ENCODE measurements at places on chromosomes 5 and 9.
A peak's percentile ranks its signal among the peaks of the same experiment; 100 is the strongest.

- DNase-seq, result peak; percentile 16
Measured at GRCh38 chr9:110128664-110129329, 79.2 kb downstream of the C9orf152 start.

- DNase-seq, result no peak
Measured at GRCh38 chr9:12776513-12777055, 1.8 kb downstream of the LURAP1L start.

- no peak for DNase-seq
Measured at GRCh38 chr5:55232271-55232984, 980 bp downstream of the CCNO start.

- no peak for DNase-seq
Measured at GRCh38 chr5:150016537-150016936, 16.0 kb downstream of the HMGXB3 start.

GRCh38 chr5:71695595-71695994 is 23.5 kb upstream of the CARTPT start:
- DNase-seq, result no peak

- no peak for DNase-seq
Measured at GRCh38 chr9:96719521-96719920, 58.4 kb downstream of the ZNF510 start.

GRCh38 chr9:90129446-90129845 is 513.2 kb downstream of the DIRAS2 start:
- no peak for DNase-seq

- no peak for DNase-seq
Measured at GRCh38 chr9:78021697-78022096, 9.9 kb downstream of the GNAQ start.

DNA sequence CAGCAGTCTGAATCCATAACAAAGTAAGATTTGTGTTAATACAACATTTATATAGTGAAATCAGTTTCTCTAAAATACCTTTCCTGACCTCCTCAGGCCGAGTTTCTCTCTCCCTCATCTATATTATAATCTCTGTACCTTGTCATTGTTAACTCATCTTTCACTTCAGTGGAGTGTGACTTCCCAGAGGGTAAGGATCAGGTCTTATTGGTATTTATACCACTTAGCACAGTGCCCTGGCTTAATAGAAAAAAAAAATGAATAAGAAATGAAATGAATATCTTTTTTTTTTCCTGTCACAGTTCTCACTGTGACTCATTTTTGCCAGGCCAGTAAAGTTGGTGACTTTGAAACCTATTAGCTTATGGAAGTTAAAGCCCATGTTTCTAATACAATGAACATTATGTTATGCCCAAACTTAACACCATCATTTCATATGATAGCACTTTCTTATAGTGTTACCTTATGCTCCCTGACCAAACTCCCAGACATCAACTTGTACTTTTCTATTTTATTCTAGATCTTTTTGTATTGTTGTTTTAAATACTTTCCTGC is 90.1 kb downstream of the NR3C1 start:
- no peak for DNase-seq

DNA sequence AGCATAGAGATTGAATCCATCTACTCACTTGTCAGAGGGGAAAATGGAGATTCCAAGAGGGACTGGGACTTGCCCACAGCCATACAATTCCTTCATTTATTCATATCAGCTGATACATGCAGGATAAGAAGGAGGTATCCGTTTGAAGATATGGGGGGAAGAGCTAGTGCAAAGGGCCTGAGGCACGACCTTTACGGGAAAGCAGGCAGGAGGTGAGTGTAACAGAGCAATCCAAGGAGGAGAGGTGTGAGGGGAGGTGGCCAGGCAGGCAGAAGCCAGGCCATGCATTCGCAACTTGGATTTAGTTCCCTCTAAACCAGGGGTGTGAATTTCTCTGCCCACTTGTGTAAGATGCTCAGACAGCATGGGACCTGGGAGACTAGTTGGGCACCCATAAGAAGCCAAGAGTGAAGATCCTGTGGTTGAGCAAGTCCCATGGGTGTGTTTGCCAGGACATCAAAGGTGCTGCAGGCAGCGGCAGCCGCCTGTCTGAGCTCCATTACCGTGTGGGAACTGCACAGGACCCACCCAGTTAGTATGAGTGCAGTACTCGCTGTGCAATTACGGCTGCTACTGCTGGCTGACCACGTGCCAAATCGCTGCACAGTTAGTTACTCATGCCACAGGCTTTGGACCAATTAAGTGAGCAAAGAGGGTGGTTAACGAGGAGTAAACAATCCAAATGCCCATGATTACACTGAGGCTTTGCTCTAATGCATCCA is 31.4 kb upstream of the FAT2 start:
- no peak for DNase-seq

DNA sequence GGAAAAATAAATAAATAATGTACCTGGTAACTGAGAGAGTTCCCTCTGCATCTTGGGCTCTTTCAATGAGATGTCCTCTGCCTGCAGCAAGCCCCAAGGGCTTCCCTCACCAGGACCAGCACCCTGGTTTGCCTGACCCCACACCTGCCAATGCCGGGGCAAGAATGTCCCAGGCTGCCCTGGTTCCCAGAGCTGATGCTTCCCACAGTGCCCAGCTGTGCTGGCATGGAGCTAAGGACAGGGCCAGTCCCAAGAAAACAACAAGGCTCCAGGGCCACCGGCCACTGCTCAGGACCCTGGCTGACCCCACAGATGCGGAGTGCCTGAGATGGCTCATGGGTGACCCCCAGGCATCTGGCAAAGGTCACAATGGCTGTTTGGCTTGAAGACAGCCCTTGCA is 123.5 kb downstream of the KCNIP1 start:
- no peak for DNase-seq

- no peak for DNase-seq
Measured at GRCh38 chr5:139698490-139699146, 50.5 kb downstream of the CXXC5 start.

DNA sequence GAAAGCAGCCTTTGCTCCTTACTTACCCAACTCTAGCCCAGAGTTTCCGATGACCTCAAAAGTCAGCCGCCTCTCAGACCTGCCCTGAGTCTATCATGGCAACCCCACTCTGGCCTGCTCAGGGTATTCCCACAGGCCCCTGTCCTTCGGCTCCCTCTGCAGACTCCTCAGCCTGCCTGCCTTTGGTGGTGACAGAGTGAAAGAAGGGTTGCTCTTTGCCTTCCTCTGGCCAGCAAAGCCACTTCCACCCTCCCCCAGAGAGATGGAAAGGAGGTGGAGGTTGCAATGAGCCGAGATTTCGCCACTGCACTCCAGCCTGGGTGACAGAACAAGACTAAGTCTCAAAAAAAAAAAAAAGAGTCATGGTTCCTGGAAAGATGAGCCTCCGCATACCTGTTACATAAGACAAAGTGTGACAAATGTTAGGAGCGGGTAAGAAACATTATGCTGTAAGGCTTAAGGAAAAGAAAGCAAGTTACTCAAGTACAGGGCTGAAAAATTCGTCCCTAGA is 2.3 kb upstream of the SMIM33 start:
- no peak for DNase-seq

DNA sequence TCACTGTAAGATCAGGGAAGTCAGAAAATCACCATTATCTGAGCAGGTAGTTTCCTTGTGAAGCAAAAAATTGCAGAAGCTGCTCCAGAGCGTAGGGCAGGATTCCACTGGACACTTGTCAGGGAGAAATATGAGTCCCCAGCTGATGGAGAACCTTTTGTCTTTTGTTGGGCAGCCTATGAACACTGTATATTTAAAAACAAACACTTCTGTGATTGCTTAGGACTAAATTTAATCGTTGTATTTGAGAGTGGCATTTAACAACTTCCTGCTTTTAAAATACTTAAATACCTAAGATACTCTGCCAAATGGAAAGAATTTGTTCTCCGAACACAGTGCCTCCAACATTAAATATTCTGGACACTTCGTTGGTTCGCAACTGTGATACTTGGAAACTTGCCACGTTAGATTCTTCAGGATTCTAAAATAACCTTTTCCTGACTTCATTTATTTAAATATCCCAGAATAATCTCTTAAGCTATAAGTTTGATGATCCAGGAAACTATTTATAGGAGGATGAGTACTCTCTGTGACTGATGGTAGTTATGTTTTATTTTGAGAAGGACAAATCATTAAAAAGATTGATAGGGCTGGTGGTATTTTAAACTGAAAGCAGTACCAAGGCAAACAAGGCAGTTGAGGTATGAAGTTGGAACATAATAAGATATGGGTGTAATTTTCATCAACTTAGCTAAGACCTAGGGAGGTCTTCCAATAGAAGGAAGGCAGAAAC is 2.7 kb upstream of the HSPA4 start:
- no peak for DNase-seq

DNA sequence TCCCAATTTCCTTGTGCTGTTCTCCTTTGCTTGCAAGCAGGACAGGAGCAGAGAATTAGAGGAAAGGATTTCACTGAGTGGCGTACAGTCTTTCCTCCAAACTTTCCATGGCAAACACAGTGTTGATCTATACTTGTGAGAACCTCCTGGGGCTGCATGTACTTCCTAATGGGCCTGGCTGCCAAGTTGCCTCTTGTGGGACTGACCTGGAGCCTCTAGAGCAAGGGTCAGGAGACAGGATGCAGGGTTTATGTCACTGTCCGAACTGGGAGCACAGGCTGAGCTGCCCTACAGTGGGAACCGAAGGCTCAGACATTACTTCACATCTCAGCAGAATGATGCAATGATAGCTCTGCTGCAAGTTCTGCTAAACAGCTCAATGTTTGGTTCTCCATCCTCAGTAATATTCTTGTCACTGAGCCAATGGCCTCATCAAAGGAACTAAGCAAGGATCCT is 102.3 kb downstream of the ENC1 start:
- no peak for DNase-seq

DNA sequence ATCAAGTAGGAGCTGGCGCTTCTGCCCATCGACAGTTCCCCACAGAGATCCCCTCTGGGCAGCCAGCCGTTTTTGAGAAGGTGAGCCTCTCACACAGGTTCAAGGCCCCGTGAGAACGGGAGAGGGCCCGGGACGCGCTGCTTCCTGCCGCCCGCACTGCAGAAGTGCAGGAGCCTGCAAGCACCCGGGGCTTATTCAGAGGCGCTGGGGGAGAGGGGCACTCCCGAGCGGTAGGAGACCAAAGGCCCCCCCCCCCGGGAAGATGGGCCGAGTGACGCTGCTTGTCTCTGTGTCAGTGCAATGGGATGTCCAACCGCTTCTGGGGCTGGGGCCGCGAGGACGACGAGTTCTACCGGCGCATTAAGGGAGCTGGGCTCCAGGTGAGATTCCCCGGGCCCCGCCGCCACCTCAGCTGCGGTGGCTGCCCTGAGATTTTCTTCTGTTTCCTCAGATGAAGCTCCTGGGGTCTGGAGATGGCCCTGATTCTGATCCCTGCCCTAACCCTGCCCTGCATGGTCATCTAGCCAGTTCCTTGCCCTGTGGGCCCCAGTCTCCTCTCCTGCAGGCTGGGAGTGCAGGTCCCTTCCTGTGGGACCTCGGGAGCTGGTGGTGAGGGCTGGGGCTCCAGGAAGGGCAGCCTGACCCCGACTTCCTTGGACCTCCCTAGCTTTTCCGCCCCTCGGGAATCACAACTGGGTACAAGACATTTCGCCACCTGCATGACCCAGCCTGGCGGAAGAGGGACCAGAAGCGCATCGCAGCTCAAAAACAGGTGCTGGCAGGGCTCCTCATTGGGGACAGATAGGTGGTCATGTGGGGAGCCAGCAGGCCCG is 8.5 kb downstream of the B4GALT7 start:
- no peak for DNase-seq

GRCh38 chr9:4137681-4138099 is 162.2 kb downstream of the GLIS3 start:
- DNase-seq, result no peak

DNA sequence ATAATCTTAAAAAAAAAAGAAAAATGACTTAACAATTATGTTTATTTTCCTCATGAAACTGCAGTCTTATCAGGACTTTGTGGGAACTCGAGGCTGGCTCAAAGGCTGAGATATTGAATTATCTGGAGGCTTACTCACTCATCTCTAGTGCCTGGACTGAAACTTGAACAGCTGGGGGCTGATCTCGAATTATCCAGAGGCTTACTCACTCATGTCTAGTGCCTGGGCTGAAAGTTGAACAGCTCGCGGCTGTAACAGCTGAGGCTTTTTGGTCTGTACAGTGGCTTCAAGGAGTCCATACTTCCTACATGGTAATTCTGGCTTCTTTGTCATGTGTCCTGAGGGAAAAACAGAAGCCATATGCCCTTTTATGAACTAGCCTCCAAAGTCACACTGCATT is 371.9 kb downstream of the CETN3 start:
- DNase-seq, result no peak

DNA sequence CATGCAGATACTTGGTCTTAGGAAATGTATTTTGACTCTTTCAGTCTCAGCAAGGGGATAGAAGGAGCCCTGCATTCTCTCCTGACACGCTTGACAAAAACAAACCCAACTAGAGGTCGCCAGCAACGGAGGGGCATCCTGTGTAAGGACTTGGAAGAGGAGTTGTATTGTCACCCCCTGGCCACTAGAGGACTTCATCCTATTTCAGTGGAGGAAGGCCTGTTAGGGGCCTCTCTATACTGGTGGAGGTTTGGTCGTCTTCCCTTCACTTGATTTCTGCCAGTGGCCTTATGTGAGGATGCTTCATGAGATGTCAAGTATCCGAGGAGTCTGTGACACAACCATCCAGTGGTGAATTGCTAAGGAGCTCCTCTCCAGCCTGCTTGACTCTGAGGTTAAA is 122.8 kb upstream of the STC2 start:
- DNase-seq, result peak; percentile 60

- DNase-seq, result no peak
Measured at GRCh38 chr9:104855807-104856206, 72.1 kb downstream of the ABCA1 start.

GRCh38 chr9:136399176-136400037 is 563 bp downstream of the SNAPC4 start:
- no peak for DNase-seq

DNA sequence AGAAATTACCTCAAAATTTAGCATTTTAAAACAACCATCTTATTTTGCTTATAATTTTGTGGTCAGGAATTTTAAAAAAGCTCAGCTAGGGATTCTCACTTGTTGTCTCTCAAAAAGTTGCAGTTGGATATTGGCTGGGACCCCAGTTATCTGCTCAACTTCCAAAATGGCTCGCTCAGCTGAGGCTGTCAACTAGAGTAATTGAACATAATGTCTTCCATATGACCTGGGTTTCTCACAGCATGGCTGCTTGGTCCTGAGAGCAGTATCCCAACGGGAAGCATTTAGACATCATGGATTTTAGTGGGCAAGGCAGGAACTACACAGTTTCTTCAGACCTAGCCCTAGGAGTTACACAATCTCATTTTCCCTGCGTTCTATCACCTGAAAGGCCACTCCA is 63.6 kb upstream of the SPEF2 start:
- no peak for DNase-seq

DNA sequence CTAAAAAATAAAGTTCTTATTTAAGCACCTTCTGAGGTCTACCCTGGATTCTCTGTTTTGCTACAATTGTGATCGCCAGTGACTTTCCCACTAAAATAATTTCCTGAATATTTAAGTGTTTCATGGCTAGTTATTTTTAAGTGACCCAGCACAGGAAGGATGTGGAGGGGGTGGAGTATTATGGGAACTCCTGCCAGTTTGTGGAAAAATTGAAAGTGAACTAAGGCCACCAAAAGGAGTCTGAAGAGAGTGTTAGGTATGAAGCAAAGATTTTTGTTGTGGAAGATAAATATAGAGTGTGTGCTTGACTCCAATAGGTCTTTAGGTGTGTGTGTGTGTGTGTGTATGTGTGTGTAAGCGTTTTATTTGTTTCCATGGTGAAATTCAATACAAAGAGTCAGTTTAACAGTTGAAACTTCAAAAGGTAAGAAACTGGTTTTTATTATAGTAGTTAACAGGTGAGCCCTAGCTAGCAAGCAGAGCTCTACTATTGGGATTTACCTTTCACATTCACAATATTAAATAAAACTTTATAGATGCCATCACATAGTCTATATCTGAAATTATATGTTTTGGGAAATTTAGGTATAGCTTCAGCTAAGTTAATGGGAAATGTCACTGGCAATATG is 25.6 kb downstream of the RASGRF2 start:
- DNase-seq, result no peak

All from SK-MEL-5 (cell line).